ENCODE measurements at places on chromosomes 3 and 15.

- no peak for DNase-seq
Measured at GRCh38 chr3:194086388-194087075, 49.4 kb upstream of the HES1 start.

- peak; percentile 49 for DNase-seq
Measured at GRCh38 chr15:42184296-42184695, 23.8 kb downstream of the VPS39 start.

DNA sequence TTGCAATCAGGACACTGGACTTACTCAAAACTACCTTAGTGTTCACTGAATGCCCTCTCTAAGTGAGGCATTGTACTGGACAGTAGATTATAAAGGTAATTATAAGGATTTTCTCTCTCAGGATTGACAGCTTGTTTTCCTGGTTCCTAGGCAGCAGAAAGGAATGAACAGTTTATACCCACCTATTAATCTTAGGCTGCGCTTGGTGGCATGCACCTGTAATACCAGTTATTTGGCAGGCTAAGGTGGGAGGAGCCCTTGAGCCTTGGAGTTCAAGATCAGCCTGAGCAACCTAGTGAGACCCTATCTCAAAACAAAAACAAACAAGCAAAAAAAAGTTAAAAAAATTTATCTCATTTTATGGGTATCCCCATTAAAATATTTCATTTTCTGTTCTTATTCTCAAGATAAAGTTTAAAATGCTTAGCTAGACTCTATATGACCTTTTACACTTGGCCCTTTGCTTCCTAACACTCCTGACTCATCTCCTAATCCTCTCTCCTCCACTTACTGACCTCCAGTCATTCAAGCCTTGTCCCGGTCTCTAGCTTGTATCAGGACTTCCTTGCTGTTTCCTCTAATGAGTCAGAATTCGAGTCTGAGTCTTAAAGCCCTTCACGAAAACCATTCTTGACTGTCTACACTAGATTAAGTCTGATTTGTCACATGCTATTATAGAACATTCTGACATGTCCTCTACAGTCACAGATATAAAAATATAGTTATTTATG, 348.6 kb downstream of the NLGN1 start:
- DNase-seq, result no peak

DNA sequence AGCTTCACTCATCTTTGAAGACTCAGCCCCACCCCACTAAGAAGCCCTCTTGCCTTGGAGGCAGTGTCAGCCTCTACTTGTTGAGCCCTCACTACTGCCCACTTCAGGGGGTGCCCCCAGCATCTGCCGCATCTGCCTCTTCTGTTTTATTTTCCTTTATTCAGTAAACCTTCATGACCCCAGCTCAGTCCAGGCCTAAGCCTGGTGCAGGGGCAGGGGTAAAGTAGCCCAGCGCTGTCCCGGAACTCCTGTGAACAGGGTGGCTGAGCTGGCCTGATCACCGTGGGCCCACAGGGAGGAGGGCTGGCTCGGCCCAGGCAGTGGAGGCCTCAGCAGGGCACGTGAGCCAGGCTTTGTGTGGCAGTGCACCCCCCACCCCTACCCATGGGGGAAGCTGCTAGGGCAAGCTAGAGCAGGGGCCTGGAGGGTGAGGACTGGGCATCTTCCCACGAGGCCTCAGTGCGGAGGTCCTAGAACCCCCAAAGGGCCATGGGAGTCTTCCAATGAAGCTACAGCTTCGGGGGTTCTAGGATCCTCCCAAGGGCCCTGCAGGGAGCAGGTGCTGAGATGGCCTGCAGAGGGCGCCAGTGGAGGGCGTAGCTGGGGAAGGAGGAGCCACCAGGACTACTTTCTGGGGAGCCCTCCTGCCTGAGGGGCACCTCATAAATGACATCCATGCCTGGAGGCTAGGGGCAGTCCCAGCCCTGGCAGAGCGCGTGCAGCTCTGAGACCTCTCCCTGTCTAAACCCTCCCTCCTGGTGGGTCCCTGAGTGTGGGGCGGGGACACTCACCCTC, 36.0 kb downstream of the TSPAN3 start:
- no peak for DNase-seq

DNA sequence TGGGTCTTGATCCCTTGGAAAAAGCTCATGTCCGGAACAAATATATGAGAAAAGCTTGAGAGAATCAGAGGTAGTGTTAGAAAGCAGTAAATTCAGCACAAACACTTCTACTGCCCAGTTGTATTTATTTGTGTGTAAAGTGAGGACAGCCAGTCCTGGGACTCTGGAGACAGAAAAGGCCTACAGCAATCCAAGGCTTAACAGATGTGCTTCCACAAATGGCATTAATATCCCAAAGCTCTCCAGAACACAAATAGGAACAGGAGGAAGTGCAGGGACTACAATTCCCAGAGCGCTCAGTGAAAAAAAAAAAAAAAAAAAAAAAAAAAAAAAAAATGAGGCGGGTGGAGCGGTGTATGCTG, 390 bp upstream of the AP2M1 start:
- no peak for DNase-seq

DNA sequence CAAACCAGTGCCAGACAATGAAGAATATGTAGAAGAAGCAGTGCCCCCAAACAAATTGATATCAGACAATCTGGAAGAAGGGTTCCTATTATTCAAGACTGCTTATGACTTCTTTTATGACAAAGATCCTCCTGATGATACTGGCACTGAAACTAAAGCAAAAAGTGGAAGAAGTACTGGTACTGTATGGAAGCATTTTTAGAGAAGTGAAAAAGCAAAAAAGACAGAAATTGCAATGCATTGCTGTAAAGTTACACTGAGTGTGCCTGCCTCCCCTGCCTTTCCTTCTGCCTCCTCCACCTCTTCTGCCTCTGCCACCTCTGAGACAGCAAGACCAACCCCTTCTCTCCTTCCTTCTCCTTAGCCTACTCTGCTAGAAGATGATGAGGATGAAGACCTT, 167.6 kb downstream of the PLCL2 start:
- no peak for DNase-seq

- no peak for DNase-seq
Measured at GRCh38 chr3:172142864-172143451, 103.6 kb downstream of the FNDC3B start.

GRCh38 chr15:50148362-50148963, 29.4 kb upstream of the ATP8B4 start:
- peak; percentile 42 for DNase-seq

GRCh38 chr3:147729641-147730040, 320.5 kb downstream of the ZIC1 start:
- DNase-seq, result peak; percentile 12
